ENCODE measurements at places on chromosomes 2 and 18. TPM values are rescaled to one million over a fixed set of nuclear protein-coding genes. Genes with fewer than 3 reads are reported as not detected.

GRCh38 chr2:15400240-15400826, 160.8 kb downstream of the NBAS start:
- no peak for DNase-seq

DNA sequence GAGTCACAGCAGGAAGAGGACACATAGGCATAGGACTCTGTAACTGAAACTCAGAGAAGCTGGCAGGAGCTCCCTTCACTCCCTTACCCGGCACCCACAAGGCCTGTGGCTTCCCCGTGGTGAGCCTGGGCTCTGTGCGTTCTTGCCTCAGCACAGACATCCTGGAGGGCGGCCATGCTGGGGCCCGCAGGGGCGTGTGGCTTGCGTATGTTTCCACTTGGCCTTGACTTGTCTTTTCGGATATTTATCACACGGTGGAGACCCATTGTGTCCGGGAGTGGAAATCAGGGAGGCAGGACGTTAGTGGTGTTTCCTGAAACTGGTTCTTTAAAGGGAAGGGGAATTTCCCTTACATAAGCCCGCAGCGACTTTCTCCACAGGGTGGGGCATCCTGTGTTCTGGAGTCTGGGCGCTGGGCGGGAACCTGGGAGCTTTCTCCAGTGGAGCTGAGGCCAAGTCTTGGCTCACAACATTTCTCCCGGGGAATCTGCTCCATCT, 49.9 kb upstream of the EML6 start:
- no peak for DNase-seq

Gene HK2
- polyA plus RNA-seq: 10.6 TPM

Gene SULT1C4
- polyA plus RNA-seq: 47.8 TPM

Gene IL36B
- polyA plus RNA-seq: not detected

Gene ELOA2
- not detected for polyA plus RNA-seq

- DNase-seq: no peak
Measured at GRCh38 chr2:15425712-15426111, 135.4 kb downstream of the NBAS start.

Measured in right renal cortex interstitium (tissue), 3 donors.